Cerebellar cortex (tissue), 1 donor: ENCODE measurements at places on chromosomes 7 and 10.

DNA sequence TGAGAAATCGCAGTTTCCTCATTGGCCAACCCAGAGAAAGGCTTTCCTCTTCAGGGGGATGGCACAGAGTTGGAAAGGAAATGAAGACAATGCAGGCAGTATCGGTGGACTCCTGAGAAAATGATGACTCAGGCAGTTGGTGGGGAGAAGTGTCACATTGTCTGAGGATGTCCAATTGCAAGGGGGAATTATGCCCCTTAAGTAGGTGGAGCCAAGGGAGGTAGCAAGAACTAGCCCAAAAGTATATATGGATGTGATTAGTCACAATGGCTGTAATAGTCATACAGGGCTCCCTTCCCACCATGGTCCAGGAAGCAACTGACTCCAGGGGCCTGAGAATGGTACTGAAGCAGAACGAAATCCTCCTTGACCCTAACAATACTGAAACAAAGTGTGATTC, 58.3 kb upstream of the EGFR start:
- DNase-seq, result no peak

DNA sequence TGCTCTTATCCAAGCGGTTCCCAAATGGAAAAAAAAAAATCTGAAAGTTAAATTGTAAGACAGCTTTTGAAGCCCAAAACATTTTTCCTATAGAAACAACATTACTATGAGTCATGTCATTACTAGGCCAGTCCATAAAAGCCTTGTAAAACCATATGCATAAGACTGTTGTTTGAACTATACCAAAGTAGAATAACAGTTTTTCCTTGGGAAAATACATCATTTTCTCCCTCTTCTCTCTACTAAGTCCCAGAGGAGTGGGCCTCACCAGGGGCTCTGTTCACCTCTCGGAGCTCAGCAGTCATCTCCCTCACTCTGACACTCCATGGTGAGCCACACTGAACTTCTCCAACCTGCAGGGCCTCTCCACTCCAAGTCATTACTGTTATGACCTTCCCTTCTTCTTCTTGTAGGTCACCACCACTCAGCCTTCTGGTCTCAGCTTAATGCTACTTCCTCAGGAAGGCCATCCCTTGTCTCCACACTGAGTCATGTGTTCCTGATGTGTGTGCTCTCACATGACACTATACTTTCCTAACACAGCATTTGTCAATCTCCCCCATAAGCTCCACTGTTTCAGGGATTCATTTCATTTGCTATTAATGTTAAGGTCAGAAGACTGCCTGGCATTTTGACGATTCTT, 32.5 kb downstream of the ZNF438 start:
- DNase-seq, result no peak

- DNase-seq, result no peak
Observed at GRCh38 chr10:3747248-3747960, 37.6 kb downstream of the KLF6 start.

- DNase-seq, result no peak
Observed at GRCh38 chr7:33854178-33854577, 51.2 kb upstream of the BMPER start.

GRCh38 chr10:119375574-119376272, 166.8 kb downstream of the RGS10 start:
- no peak for DNase-seq

- peak; percentile 40 for DNase-seq
Observed at GRCh38 chr10:95841661-95842498, 65.9 kb upstream of the CC2D2B start.

DNA sequence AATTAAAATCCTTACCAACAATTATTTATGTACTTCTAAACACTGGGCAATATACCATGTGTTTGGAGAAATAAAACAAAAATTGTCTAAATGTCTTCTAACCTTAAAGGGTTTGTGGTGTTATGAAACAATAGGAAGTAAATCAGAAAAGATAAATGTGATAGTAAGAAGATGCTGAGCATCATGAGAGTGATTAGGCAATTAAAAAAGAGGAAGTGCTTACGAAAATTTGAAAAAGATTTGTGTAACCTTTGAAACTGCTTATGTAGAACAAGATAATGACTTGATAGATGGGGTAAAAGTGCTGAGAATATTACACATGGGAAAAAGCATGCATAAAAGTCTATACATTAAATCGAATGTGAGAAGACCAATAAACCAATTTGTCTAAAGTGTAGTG, 573.4 kb upstream of the CNTNAP2 start:
- no peak for DNase-seq

DNA sequence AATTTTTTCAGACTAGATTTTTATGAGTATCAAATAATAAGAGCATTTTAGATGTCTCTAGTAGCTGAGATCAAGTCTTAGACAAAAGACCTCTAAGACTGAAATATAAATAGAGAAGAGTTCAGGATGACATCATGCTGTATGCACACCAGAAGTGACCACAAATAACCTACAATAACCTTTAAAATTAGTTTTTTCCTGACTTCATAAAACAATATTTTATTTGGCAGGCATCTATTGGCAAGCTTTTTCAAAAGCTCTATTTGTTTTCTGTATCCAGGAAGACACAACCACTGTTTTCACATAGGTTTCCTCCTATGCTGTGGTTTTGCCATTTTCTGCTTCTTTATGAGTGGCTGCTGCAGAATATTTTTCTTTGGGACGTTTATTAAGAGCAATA, 359.1 kb downstream of the CRPPA start:
- DNase-seq, result no peak

GRCh38 chr10:2619472-2619871, 447.9 kb upstream of the PFKP start:
- peak; percentile 3 for DNase-seq

DNA sequence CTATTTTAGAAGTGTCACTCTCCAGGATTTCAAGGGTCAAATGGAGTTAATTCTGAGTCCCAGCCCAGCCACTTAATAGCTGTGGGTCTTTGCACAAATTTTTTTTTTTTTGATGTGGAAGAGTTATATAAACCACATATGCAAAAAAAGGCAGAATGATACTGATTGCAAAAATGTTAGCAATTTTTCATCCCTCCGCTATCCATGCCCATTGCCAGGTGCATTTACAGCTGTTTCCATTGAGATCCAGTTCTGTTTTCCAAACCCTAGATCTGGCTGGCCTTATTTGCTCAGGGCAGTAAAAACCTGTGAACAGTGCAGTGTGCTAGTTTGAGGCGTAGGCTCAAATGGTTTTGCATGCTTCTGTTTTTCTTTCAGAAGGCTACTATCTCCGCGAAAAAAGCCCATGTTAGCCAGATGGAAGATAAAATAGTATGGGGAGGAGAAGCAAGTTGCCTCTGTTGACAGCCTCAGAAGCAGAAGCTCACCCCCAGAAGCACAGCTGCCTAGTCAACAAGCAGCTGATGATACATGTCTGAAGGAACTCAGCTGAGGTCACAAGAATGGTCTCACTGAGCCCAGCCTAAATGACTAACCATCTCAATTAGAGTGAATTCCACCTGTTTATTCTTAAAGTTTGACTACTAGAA, 997 bp upstream of the ZNF138 start:
- no peak for DNase-seq

DNA sequence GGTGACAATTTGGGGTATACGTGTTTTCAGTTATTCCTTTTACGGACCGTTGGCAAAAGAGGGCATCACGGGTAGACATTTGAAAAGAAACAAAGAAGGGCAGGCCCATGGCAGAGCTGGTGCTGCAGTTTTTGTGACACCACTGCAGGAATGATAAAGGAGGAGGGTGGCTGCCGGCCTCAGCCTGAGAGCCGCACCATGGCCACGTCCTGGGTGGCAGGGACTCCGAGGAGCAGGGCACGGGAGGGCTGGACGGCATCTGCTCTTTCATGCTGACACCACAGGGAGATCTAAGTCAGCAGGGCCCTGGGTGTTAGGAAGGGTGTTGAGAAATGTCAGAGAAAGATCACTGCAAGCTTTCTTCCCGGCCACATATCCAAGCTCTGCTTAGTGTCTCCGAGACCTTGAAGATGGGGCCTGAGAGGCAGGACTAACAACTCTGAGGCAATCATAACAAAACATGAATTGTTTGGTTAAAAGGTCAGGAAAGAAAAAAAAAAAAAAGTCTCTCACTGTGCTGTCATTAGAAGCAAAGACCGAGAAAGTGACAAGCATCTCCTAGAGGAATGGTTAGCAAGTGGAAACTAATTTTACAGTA, 36.6 kb downstream of the INSYN2A start:
- DNase-seq, result no peak

DNA sequence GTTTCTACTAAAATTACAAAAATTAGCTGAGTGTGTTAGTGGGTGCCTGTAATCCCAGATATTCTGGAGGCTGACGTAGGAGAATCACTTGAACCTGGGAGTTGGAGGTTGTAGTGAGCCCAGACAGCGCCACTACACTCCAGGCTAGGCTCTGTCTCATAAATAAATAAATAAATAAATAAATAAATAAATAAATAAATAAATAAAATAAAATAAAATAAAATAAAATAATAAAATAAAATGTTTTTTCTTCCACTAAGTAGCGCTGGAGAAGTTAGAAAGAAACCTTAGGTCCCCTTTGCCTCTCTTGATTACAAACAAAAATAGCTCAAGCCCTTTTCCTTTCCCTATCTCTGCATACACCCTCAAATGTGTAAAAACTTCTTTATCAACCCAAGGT, 525.9 kb downstream of the IPMK start:
- no peak for DNase-seq

GRCh38 chr10:9885761-9886160, 1131.9 kb upstream of the CELF2 start:
- DNase-seq, result no peak

GRCh38 chr7:115558161-115558560, 472.4 kb downstream of the TFEC start:
- no peak for DNase-seq

DNA sequence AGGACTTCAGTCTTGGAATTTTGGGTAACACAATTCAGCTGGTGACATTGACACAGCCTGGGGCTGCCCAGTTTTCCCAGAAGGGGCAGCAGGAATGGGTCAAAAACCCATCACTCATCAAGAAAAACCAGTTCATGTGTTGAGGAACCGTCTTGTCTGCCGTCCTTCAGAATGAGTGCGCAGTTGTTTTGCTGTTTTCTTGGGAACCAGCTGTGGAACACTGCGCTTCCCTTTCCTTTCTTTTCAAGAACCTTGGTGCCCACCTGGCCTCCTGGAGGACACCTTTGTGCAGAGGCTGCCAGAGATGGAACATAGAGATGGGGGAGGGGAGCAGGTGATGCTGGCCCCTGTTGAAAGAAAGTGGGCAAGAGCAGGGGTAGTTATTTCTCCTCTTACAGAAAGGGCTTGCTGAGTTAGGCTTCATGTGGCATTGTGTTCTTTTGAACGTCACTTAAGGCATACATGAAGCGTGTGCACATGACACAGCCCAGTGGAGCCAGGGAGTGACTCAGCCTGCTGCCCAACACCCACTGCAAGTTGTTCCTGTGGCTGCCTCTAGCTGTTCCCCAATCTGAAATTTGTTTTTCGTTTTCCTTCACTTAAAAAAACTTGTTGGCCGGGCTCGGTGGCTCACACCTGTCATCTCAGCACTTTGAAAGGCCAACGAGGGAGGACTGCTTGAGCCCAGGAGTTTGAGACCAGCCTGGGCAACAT, 87.4 kb upstream of the TNS3 start:
- DNase-seq, result no peak

DNA sequence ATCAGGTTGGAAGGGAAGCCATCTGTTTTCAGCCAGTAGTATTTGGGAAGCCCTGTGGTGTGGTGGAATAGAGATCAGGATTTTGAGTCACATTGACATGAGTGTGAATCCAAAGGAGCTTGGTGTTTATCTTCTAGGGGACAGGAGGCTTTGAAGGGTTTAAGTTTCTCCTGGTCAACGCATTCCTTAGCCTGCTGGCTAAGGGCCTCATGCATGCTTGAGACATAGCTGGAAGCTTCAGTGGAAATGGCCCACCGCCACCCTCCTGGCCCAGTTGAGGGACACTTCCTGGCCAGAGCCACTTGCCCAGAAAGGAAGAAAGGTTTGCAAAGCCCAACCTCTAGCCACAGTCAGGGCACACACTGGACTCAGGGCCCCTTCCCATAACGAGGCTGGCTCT, 70.9 kb downstream of the CDK1 start:
- DNase-seq, result no peak

DNA sequence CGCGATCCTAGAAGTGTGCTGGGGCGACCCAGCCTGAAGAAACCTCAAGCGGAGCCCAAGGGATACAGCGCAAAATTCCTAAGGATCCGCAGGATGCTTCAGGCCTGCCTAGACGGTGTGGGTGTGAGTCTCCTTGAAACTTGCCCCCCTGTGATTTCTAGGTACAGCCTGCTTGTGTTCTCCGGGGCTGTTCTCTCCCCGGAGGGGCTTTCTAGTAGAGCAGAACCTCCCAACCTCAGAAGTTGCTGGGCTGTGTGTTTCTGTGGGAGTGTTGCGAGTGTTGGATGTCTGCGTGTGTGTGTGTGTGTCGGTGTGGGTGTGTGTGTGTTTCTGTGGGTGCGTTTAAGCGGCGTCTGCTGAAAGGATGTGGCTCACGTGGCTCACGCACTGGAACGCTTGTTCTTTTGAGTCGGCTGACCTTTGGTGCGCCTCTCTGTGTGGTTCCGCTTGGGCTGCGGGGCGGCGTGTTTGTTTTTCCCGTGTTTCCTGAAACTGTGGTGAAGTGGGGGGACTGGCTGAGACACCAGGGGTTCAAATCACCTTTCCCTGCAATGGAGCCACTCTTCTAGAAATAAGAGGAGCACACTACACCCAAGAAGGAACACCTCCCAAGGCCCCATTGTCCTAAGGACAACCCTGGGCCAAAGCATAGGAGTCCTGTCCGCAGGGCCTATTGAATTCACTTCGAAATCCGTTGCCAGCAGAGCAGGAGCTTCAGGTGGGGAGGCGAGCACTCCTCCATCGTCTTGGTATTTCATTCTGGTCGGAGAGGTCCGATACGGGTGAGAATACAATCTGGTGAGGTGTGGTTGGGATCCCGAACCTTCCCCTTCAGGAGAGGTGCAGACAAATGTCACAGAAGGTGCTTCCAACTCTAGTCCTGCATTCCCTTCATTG, 25.1 kb upstream of the ZNF273 start:
- no peak for DNase-seq

DNA sequence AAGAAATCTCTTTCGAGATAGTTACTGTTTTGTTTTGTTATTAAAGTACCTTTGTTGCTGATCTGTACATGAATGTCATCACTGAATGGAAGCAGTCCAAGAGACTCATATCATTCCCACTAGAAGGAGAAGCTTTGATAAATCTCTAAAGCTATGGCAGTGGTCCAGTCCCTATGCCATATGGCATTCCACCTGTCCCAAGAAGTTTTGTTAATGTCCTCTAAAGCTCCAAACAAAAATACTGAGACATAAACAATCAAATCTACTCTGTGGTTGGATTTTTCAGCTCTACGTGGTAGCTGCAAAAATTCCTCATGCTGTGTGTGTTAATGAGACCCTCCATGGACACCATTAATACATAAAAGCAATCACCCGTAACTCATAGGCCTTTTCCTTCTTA, 94.1 kb downstream of the LRRN3 start:
- DNase-seq, result peak; percentile 87

GRCh38 chr7:134926396-134926795, 59.9 kb upstream of the AGBL3 start:
- DNase-seq, result no peak

DNA sequence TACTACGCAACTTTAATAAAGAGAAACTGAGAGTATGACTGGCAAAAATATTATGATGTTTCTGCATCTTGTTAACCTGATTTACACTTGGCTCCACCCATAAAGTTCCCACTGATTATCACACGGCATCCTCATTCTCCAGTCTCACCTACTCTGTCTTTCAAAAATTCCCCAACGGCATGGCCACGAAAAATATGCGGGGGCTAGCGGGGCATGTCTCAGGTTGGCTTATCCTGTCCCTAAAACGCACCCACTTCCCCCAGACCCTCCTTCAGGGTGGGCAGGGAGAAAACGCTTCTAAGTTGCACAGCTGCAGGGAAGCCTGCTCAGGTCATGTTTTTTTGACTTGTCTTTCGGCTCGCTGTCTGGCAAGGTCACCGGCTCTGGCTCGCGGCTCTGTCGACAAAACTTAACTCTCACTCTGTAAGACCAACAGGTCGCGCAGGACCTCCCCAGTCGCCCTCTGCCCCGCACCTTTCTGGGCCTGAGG, 3.8 kb downstream of the CDK6 start:
- no peak for DNase-seq
